ENCODE measurements at places on chromosomes 5 and 9.

DNA sequence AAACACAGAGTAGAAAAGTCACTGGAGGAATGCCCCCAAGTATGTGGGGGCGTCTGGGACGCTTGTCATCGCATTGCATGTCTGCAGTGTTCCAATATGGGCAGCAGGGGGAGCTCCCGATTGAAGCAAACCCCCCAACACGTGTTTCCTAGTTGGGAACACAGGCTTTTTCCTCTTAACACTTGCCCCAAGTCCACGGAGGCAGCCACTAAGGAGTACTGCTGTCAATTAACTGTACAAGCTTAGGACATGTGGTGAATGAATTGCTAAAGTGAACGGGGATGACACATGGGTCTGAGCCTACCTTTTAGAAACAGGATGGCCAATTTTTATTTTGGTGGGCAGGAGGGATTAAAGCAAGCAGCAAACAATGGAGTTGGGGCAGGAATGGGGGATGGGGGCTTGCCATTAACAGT, 2.2 kb downstream of the GABRB2 start:
- no peak for DNase-seq

- DNase-seq, result no peak
Observed at GRCh38 chr9:33476503-33476902, 2.8 kb upstream of the NOL6 start.

- no peak for DNase-seq
Observed at GRCh38 chr5:122236270-122237040, 75.6 kb upstream of the SNCAIP start.

GRCh38 chr9:69899491-69899890, 78.9 kb downstream of the CFAP95 start:
- DNase-seq, result no peak

GRCh38 chr5:132890817-132891216, 17.3 kb downstream of the LEAP2 start:
- no peak for DNase-seq

DNA sequence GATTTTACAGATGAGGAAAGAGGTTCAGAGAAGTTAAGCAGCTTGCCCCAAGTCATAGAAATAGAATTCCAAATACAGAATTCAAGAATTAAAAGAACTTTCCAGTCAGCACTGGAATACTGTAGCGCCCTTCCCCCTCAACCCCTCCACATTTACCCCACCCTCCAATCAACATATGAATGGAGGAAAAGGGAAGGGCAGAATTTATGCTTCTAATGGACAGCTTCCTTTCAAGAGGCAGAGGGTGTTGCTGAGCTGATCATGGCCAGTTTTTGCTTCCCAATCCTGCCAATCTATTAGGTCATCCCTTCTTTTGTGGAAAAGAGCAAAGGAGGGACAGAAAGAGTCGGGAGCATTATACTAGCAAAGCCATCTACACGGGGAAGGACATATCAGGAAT, 39.1 kb upstream of the ANKRD31 start:
- DNase-seq, result no peak

DNA sequence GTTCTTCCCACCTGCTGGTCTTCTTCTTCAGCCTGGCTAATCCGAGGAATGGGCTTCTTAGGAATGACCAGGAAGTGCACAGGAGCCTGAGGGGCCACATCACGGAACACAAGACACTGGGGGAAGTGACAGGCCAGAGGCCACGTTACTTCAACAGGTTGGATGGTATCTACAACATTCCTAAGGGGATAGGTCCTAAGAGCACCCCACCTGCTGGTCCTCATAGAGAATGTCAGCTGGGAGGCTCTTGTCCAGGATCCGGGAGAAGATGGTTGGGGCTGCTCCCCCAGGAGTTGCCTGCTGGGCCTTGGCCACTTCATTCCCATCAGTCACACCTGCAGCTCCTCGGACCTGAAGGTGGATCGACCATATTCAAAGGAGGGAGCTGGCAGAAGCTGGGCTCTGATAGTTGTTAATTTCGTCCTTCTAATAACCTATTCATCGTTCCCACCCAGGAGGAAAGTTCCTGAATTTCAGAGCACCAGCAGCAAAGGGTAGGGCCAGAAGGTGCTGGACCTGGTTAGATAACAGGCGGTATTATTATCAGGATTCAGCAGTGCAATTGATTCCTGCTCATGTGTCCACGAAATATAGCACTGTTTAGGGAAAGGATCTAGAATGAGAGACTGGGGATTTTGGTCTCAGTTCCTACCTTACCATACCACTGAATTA, 1.3 kb downstream of the HINT2 start:
- no peak for DNase-seq

GRCh38 chr5:103667068-103667467, 104.5 kb upstream of the NUDT12 start:
- no peak for DNase-seq

DNA sequence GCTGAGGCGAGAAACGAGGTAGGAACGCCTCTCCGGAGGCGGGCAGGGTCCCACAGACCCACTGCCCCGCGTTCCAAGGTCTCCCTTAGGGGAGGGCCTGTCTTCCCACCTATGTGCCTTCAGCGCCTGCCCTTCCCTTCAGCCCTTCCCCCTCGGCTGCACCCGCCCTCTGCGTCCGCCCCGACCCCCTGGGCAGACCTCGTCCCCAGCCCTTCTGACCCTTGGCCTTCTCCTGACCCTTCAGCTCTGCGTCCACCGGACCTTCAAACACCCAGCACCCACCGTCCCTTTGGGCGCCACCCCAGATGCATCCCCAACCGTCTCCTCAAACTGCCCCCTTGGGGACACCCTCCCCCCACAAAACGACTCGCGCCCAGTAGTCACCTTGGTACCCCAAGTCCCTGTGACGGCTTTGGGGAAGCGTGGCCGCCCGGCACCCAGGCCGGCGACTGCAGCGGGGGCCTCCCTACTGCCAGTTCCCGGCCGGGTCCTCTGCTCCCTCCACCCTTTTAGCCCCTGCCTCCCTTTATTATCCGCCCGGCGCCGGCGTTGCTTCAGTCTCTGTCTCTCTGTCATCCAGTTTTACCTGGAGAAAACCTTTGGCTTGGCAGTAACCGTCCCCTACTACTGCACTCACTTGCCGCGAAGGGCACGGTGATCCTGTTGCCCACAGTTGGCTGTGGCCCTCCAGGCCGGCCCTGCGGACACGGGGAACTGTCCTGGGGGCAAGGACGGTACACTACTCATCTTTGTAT, 421 bp downstream of the RUSC2 start:
- no peak for DNase-seq

DNA sequence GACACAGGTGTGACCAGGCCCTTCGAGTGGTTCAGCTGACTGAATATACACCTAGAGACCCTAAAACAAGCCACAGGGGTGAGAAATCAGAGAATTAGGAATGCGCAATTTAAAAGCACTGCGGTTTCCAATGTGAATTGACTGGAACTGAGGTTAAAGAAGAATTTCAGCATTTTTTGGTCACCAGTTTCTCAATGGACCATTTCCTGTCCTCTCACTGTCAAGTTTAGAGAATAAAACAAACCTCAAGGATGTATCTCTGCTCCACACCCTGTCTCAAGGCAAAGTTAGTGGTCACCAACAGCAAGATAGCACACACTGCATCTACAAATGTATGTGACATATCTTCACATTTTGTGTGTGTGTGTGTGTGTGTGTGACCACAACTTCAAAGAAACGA, 143.8 kb upstream of the MAP3K1 start:
- no peak for DNase-seq

DNA sequence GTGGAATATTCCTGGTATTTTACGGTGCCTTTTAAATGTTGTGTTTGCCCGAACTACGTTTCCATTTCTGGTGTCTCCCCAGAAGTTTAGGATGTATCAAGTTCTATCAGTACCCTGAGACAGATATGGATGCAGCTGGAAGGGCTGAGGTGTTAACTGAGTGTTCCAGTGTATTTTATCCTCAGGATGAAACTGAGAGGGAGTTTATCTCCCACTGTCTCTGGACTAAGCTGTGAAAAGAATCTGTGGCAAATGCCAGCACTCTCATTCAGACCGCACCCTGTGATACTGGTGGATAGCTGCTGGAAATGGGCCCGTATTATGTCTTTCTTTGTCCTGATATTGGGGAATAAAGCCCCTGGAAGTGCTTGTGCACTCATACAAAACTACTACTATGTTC, 887.2 kb upstream of the TYRP1 start:
- DNase-seq, result no peak

DNA sequence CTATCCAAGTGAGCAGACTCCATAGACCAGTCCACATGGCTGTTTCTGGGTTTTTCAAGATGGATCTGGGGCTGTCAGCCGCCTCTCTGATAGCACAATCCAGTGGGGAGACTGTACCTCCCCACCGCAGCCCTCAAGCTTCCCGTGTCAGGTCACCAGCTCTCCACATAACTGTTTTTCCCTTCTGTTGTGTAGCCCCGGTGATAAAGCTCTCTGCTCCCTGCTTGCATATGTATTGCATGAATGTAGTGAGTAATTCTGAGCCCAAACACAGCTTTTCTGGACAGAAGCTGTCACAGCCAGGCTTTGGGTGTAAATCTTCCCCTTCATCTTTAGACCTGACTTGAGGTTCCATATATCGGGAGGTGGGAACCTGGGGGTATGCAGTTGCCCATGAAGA, 23.1 kb upstream of the CFAP157 start:
- DNase-seq, result no peak

DNA sequence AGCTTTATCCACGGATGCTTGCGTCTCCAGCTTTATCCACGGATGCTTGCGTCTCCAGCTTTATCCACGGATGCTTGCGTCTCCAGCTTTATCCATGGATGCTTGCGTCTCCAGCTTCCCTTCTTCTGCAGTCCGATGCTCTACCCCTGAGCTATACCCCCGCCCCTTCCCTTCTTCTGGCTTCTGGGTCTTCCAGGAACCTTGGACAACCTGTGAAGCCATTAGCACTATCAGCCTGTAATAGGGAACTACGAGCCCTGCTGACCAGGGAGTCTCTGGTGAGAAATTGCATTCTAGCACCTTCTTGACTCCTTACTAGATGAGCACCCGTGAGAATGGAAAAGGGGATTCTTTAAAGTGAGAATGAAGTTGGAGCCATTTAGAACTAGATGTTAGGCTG, 39.1 kb upstream of the SH3PXD2B start:
- no peak for DNase-seq

DNA sequence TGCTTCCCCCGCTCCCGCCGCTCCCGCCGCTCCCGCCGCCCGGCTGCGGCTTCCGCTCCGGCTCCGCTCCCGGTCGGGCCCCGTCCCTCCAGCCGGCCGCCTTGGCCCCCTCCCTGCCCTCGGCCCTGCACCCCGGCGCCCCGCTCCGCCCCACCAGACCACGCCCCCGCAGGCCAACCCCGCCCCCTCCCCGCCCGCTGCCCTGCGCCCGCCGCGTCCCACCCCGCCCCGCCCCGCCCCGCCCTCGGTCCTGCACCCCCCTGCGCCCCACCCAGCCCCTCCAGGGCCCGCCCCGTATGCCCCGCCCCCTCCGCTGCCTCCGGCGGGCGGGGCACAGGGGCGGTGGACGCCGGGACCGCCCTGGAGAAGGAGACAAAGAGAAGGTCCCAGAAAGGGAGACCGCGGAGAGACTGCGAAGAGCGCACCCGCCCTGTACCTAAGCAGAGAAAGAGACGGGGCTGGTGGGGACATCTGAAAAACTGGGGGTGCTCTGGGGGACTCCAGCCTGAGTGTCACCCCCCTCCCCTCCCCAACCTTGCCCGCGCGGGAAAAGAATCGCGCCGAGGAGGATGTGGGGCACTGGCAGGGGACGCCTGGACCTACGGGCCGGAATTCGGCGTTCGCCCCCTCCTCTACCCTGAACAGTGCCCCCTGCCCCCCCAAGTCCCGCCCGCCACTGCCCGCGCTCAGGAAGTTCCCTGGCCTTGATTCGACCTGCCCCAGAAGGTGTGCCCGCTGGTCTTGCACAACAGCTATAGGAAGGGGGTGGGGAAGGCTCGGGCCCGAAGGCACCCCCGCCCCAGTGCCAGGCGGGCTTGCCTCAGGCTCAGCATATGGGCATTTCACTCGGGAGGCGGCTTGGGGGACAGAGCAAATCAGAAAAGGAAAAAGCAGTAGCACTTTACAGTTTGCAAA, 42.8 kb upstream of the STXBP1 start:
- no peak for DNase-seq

- DNase-seq, result no peak
Observed at GRCh38 chr9:93259490-93260262, 75.7 kb downstream of the WNK2 start.

DNA sequence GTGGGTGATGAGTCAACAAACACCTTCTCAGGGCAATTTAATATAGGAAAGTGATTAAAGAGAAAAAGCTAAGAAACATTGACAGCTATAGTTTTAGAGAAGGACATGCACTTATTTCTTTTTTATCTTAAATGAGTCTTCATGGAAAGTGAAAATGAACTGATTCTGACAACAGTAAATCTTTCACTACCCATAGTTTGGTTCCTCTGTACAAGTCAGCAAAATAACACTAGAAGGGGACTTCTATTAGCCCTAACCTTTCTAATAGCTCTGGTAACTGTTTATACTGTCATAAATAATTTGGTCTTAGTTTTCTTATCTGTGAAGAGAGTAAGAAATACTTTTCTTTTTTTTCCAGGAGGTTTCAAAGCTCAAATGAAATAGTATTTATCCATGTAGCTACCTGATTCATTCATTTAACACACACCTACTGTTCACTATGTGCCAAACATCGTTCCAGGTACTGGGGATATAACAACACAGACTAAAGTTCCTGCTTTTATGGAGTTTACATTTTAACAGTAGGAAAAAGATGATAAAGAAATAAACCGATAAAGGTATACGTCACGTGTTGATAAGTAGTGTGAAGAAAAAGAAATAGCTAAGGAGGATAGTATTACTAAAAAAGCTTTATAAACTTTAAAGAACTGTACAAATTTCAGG, 148.2 kb downstream of the PCSK1 start:
- no peak for DNase-seq

- no peak for DNase-seq
Observed at GRCh38 chr5:65873181-65873750, 53.1 kb upstream of the ERBIN start.

DNA sequence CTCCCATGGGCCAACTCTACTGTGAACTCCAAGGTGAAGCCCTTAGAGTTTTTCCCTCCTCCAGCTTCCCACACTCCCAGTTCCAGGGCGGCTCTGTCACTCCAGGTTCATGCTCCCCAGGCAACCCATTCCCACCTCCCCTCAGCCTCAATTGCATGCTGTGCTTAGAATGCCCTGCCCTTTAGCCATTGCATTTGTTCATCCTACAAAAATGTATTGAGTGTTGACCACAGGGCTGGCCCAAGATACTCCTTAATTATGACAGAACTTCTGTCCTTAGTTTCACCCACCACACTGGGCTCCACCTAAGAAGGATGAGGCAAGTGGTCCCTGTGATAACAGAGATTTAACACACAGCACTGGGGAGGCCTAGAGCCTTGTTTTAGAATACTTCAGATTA, 236.1 kb downstream of the ADAMTSL1 start:
- no peak for DNase-seq

- no peak for DNase-seq
Observed at GRCh38 chr5:1470762-1471211, 25.5 kb upstream of the SLC6A3 start.
